Fibroblast of skin of left quadriceps (primary cell): ENCODE measurements at places on chromosomes 2 and 18.

GRCh38 chr2:214630402-214631045 is 179.0 kb downstream of the BARD1 start:
- DNase-seq = peak; percentile 13

DNA sequence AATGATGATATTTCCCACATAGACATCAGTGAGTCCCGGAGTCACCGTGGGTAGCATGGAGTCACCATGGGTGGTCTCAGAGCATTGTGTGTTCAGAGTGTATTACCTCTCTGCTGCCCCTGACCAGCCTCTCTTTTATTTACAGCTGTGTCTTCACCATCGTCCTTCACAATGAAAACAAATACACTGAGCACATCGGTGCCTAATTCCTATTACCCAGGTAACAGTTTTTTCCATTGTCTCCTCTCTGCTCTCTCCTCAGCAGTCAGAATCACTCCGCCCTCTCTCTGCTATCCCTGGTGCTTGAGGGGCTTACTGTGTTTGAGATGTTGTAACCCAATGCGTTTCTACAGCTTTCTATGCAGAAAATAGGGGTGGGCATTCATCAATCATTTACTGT is 361.5 kb upstream of the RAB12 start:
- no peak for DNase-seq

DNA sequence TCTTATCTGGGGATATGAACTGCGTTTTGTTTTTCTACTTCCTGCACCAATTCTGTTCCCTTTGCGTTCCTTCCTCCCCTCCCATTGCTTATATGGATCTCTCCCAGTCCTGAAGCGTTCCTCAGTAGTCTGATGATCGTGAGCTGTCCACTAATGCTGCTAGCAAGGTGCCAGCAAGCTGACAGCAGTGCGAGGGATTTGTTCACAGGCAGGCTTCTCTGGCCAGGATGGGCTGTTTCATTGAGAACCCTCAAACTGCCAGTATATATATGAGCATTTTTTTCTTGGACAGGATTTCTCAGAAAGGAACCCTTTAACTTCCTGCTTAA is 40.1 kb downstream of the GTF3C3 start:
- no peak for DNase-seq

DNA sequence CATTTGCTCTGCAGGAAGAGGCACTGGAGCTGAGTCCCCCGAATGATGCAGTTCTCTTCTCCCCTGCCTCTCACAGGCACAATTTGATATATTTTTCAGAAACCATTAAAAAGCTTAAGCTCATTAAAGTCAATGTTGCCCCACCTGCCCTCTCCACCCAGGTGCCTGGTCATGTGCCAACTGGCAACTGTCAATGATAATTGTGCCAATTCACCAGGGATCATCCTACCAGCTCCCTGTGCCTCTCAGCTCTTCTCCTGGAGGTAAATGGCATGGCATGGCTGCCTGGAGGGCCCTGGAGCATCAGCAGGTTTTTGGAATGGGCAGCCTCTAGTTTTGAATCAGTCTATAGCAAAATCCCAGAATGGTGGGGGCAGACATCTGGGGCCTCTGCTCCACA is 279.6 kb upstream of the ID2 start:
- no peak for DNase-seq

DNA sequence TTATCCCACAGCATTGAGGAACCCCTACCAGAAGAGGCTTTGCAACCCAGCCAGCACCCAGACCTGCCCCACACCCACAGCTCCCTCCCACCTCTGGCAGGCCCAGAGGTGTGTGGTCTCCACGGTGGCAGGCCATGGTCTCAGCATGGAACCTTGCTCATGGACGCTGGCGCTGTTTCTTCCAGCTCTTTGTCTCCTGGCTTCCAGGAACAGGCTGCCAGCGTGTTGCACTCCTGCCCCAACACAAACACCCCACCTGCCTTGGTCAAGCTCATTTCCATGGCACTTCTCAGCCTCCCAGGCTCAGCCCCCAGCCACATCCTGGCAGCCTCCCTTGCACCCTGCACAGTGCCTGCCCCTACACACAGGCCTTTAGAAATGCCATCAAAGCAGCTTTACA is 31.7 kb downstream of the EN1 start:
- DNase-seq = no peak

GRCh38 chr2:6167592-6168138 is 475.5 kb downstream of the SOX11 start:
- no peak for DNase-seq
